ENCODE measurements at places on chromosomes 13 and 19. TPM values are rescaled to one million over a fixed set of nuclear protein-coding genes. Genes with fewer than 3 reads are reported as not detected.

The UPK1A gene
- 0.72 TPM for total RNA-seq

- H3K36me3 ChIP-seq, result no peaks in the 10 kb centered on the region
- DNase-seq, result no peak
- no peaks in the 10 kb centered on the region for H3K4me1 ChIP-seq
- no peak overlapping the region for H3K27ac ChIP-seq
- no peak overlapping the region for H3K4me3 ChIP-seq
- H3K27me3 ChIP-seq, result no peaks in the 10 kb centered on the region
These were observed 179.1 kb downstream of the RBM26 start for GRCh38 chr13:79226938-79227337.

DNA sequence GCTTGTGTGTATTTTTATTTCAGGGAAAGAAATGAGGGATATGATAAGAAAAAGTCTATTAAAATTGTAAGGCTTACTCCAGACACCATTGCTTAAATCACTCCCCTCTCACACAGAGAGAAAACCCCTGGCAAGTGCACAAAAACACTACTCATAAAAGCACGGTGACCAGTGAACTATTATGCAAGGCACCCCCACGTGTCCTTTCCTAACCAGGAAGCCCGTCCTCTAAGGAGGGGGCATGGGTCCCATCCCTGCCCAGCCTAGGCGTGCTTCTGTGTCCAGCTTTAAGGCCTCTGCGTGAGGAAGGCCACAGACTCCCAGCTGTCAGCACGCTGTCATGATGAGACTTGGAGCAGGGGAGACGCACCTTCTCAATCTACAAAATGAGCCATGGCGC lies 83.5 kb downstream of the SLC7A1 start:
- DNase-seq, result no peak
- H3K4me3 ChIP-seq, result no peak overlapping the region
- no peak overlapping the region for H3K27ac ChIP-seq
- H3K4me1 ChIP-seq, result no peaks in the 10 kb centered on the region

DNA sequence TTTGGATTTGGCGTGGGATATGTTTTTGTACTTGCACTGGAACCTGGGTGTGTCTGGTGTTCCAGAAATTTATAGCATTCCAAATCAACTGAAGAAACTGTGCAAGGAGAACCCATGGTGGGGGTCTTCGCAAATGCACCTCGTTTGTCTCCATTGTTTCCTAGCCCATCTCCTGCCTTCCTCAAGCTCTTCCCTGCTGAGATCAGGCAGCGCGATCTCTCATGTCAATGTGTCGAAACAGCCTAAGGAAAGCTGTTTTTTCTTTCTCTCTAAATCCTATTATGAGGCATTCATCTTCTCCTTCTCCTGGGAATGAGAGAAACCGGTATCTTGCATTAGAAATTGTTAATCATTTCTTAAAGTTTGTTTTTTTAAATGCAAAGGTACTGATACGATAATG lies 131.0 kb downstream of the KLF5 start:
- no peaks in the 10 kb centered on the region for H3K36me3 ChIP-seq
- no peaks in the 10 kb centered on the region for H3K27me3 ChIP-seq
- H3K4me3 ChIP-seq, result no peak overlapping the region
- no peak for DNase-seq
- no peak overlapping the region for H3K27ac ChIP-seq
- no peaks in the 10 kb centered on the region for H3K4me1 ChIP-seq

The IGFL2 gene
- total RNA-seq, result not detected

The KIR2DL1 gene
- total RNA-seq, result not detected

The AMER2 gene
- total RNA-seq, result not detected

- H3K4me1 ChIP-seq, result no peaks in the 10 kb centered on the region
- DNase-seq, result no peak
- no peak overlapping the region for H3K27ac ChIP-seq
- H3K36me3 ChIP-seq, result no peaks in the 10 kb centered on the region
- no peak overlapping the region for H3K4me3 ChIP-seq
These were observed 57.8 kb downstream of the WTIP start for GRCh38 chr19:34539396-34539795.

The ZNF570 gene
- 11.4 TPM for total RNA-seq

- H3K36me3 ChIP-seq, result no peaks in the 10 kb centered on the region
- DNase-seq, result no peak
- no peak overlapping the region for H3K4me3 ChIP-seq
- H3K27ac ChIP-seq, result no peak overlapping the region
- H3K4me1 ChIP-seq, result no peaks in the 10 kb centered on the region
These were observed 383.7 kb downstream of the HS6ST3 start for GRCh38 chr13:96473526-96474180.

DNA sequence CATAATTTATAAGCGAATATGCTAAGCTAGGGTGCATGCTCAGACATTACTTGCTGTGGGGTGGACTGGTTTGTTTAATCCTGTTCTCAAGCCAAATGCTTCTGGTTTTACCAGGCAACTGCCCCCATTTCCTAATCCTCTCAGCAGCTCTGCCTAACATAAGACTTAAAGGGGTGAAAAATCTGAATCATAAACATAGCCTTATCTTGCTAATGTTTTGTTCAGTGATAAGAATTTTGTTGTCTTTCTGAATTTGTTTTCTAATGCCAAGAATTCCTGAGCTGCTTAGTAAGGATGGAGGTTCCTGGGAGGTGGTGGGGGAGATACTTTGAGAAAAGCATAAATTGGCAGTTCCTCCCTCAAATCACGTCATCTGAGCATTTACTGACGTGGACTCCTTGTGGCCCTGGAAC lies 42.7 kb downstream of the ING1 start:
- H3K4me1 ChIP-seq, result no peaks in the 10 kb centered on the region
- H3K27ac ChIP-seq, result no peak overlapping the region
- H3K4me3 ChIP-seq, result no peak overlapping the region

GRCh38 chr19:6707011-6707657 lies 13.3 kb downstream of the C3 start:
- peaks cover 7% of the 10 kb centered on the region for H3K4me1 ChIP-seq
- no peak overlapping the region for H3K4me3 ChIP-seq
- no peaks in the 10 kb centered on the region for H3K36me3 ChIP-seq
- no peak for DNase-seq

DNA sequence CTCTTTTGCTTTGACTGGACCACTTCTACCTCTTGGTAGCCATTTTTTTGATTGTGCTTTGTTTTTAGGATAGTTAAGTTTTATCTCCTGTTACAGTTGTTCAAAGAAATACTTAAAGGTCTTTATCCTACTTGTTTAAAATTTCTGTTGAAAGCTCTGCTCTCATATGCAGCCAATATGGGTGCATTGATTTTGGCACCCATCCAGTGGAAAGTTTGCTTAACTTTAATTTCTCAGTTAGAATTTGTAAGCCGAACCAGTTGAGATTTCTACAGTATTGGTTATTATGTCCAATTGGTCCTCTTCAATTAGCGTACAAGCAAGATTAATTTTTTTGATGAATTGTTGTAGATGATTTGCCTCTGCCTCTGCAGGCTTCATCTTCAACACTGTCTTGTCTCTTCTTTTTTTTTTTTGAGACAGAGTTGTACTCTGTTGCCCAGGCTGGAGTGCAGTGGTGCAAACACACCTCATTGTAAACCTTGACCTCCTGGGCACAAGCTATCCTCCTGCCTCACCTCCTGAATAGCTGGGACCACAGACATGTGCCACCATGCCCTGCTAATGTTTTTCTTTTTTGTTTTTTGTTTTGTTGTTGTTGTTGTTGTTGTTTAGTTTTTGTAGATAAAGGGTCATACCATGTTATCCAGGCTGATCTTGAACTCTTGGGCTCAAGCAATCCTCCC lies 65.3 kb downstream of the MAB21L1 start:
- no peak for DNase-seq
- no peaks in the 10 kb centered on the region for H3K4me1 ChIP-seq
- H3K4me3 ChIP-seq, result no peak overlapping the region
- H3K36me3 ChIP-seq, result no peaks in the 10 kb centered on the region
- no peaks in the 10 kb centered on the region for H3K27me3 ChIP-seq

All from CD4-positive, alpha-beta memory T cell (primary cell).